Kidney epithelial cell (primary cell): ENCODE measurements at places on chromosomes 6 and 20. TPM values are rescaled to one million over a fixed set of nuclear protein-coding genes. Genes with fewer than 3 reads are reported as not detected.

Gene GLYATL3
- total RNA-seq: not detected in 2 replicates

Gene ALDH8A1
- 0.46 and 9.3 TPM in 2 replicates for total RNA-seq

Gene FAM162B
- 0.14 and 0.25 TPM in 2 replicates for total RNA-seq

Gene LST1
- total RNA-seq: 0.42 TPM in 1 of 2 replicates, not detected in the other

DNA sequence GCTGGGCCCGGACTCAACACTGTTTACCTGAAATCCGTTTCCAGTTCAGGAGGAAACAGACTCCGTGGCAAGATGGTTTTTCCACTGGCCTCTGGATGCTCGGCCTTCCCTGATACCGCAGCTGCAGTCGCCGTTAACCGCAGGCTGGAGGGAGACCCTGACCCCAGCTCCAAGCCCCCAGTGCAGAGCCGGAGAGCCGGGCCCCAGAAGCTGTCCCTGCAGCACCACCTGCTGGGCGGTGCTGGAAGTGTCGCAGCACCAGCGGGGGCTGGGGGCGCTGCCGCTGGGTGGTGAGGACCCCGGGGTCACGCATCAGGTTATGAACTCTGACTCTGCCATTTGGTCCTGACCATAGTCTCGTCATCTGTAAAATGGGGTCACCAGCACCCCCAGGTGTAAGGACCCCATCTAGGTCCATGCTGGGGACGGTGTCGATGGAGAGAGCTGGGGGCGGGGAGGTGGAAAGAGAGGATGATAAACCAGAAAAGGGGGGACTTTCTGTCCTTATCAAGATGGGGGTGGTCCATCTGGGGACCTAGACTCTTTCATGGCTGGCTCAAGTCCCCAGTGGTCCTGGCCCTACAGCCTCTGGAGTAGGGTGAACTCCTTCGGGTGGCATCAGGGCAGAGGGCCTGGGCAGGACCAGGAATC is 20.8 kb upstream of the CHRNA4 start:
- DNase-seq: no peak

DNA sequence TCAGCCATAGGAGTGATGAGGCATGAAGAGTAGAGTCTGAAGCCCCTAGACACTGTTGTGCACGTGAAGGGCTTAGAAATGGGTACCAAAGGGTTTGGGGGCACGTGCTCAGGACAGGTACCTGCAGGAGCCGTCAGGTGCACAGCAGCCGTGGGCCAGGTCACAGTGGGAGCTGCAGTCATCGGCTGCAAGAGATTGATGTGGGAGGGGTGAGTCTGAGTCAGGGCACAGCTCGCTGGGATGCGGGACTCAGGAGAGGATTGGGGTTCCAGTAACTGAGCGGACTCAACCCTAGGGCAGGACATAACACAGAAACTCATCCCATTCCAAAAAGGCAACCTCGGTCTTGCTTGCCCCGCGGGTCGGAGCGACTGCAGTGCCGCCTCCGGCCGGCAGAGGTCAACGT is 1.1 kb downstream of the DLK2 start:
- DNase-seq: no peak
